ENCODE measurements at places on chromosomes 3 and 15.

- ATAC-seq: no peak
Measured at GRCh38 chr3:32480604-32481003, 22.0 kb downstream of the CMTM6 start.

- no peak for ATAC-seq
Measured at GRCh38 chr3:123791417-123791816, 92.7 kb downstream of the MYLK start.

- ATAC-seq: no peak
Measured at GRCh38 chr3:122918576-122919290, 108.8 kb downstream of the SEMA5B start.

DNA sequence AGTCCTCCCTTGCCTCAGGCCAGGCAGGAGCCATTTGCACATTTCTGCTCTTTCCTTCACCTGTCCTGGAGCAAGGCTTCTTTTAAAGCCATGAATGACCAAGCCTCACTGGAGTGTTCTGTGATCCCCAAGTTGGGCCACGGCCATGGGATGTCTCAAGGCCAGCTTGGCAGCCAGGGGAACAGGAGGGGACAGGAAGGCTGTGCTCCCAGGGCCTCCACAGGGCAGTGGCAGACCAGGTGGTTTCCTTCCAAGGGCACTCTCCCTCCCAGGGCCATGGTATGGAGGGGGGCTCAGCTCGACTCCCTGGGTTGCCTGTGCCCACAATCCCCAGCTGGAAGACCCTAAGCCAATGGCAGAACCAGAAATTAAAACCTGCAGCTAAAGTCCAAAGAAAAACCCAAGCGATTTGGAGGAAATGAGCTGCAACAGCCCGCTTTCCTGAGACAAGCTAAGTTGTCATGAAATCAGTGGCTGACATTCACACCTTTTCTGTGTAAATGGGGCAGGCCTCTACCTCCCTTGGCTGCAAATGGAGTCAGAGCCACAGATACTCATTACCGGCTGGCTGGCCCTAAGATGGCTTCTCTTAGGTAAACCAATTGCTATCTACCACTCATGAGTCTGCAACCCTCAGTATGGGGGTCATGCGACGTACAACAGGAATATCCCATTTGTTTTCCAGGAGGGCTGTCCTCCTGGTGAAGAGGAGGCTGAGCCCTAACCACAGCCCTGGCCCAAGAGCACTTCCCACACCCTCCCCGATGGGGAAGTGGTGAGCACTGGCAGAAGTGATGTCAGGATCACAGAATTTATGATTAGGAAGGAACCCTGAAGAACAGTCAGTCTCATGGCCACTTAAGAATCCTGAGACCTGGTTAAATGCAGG is 83.3 kb downstream of the SNRK start:
- ATAC-seq: no peak

- no peak for ATAC-seq
Measured at GRCh38 chr15:80487839-80488390, 83.7 kb downstream of the ARNT2 start.

DNA sequence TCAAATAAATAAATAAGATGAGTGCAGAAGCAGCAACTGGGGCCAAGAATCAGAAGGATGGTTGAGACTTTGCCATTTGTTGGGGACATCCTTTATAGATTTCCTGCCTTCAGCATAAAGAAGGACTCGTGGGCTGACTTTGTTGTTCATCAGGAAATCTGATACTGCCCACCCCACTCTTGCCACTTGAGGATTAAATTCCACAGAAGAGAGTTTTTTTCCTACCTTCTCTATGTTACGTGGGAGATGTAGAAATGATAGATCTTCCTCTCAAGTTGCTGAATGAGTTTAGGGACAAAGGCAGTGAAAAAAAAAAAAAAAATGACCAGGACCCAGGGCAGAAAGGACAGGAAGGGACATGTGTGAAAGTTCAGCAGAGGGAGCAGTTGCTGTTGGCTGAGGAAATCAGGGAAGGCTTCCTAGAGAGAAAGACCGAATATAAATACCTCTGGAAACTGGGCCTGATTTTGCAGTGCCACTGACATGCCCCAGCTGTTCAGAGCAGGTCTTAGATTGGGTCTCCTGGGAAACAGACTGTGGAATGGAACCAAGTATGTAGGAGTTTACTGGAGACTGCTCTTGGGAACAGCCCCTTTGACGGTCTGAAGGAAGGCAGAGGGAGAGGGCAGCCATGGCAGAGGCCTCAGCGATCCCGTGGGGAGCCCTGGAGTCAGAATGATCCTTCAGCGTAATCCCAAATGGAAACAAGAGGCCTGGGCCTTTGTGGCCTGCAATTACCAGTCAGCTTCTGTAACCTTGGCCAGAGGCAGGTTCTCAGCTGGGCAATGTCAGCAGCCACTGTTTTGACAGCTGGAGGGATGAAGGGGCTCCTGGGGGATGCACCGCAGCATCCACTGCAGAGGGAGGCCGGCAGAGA is 50.9 kb downstream of the C3orf20 start:
- ATAC-seq: no peak

Data from stimulated activated memory B cell treated with anti-CD40 and anti-IgM and Interleukin-4, amounts not matched to agents 10 μg/mL and 1 μg/mL and 100 μg/mL, for 72 hours (primary cell).